ENCODE measurements at places on chromosomes 4 and X. TPM values are rescaled to one million over a fixed set of nuclear protein-coding genes. Genes with fewer than 3 reads are reported as not detected.

IL1RAPL1 gene
- total RNA-seq = not detected

TASL gene
- 2.3 TPM for total RNA-seq

UGT2B10 gene
- not detected for total RNA-seq

SAGE1 gene
- total RNA-seq = not detected

ALB gene
- not detected for total RNA-seq

GRCh38 chrX:123424546-123424945 is 240.5 kb downstream of the GRIA3 start:
- no peak for DNase-seq

GRCh38 chr4:20616848-20617247 is 83.4 kb upstream of the PACRGL start:
- no peak for DNase-seq

DNA sequence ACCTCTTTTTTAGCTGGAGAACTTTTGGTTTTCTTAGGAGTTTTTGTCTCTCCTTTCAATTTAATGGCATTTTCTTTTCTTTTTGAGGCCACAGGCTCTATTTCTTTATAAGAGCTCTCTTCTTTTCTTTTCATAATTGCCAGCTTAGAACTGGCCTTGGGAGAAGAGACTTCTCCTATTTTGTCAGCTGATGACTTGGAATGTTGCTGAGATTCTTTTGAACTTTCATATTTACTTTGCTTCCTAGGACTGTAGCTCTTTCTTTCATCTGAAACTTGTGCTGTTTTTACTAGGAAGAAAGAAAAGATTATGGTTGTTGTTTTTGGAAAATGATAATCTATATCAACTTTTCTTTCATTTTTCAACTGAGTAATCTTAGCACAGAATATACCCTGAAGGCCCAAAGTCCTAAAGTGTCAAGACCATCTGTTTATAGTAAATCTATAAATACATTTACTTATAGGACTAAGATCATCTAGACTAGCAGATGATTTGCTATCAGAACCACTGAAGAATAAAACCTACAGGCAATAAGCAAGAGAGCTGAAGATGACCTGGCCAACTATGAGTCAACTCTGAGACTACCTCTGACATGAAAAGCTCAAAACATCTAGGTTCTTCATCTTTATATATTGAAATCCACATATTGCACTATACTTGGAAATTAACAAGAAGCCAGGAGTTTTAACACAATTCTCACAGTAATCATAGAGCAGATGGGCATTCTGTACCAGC is 45.6 kb downstream of the RFC1 start:
- DNase-seq = no peak

DNA sequence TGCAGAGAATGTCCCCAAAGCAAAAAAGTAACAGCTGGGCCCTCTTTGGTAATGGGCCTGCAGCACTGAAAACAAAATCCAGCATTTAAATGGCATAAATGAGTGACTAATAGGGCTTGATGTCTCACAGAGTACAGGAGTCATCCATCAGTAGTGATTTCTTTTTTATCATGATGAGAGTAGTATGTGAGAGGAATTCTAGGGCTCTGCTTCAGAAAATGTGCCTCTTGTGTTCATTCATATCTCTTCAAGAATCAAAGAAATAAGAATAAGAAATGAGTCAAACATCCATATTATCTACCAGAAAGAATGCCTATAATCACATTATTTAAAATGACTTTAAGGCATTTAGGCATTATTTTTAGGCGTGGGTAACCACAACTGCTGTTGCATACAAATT is 792.9 kb upstream of the HTR2C start:
- DNase-seq = no peak

DNA sequence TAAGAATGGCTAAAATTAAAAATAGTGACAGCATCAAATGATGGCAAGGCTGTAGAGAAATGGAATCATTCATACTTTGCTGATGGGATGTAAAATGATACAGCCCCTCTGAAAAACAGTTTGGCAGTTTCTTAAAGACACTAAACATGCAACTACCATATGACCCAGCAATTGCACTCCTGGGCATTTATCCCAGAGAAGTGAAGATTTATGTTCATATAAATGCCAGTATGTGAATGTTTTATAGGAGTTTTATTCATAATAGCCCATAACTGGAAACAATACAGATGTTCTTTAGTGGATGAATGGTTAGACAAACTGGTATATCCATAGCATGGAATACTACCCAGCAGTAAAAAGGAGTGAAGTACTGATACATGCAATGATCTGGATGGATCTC is 43.3 kb downstream of the REPS2 start:
- no peak for DNase-seq

GRCh38 chr4:186984105-186984644 is 260.5 kb upstream of the FAT1 start:
- no peak for DNase-seq

DNA sequence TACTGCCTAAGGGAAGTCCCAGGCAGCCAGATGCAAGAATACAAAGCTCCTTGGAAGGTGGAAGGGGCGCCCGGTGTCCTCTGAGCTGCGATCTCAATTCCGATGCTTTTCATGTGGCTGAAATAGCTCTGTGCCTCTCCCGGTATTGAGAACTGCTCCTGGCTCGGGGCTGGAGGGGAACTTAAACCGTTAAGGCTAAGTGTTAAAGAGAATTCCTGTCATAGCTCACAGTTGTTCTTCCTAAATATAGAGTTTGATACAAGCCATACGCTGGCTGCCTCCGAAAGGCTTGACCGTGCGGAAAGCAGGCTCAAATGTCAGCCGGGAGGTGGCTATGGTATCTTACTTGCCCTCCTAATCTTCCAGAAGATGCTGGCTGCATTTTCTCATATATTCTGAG is at the start of gene SMPX:
SMPX (minus strand) TSS at position 157 of the 400 bp plus-strand sequence. CDS start 3,826 bp downstream, outside the sequence.
- DNase-seq = no peak

DNA sequence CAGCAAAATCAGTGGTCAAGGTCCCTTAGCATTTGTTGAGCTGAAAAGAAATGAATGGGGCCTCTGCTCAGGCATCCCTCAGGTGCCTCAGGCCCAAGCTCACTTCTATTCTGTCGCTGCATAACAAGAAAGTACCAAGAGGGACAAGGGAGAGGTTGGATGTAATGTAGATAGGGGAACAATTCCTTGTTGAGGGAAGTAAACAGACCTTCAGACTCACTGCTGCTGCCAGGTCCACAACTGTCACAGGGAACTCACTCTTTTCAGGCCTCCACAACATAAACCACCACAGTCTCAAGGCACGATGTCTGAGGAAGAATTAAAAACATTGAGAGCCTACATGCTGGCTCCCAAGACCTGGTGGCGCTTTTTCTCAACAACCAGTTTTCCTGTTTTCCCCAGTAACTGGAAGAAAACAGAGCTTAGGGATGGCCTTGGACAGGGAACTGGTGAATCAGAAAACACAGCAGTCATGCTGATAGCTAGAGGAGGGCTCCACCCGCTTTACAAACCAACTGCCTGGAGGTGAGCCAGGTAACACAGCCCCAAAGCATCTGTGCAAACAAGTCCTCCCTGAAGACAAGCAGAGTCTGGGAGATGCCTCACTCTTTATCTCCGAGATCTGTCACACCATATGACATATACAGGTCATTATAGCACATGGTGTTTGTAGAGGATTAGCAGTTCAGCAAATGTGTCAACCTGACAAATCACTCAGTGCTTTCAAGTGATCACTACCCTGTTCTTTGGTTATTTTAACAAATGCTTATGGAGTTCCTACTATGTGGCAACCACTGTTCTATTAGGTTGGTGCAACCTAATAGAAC is 14.3 kb upstream of the AWAT1 start:
- no peak for DNase-seq

DNA sequence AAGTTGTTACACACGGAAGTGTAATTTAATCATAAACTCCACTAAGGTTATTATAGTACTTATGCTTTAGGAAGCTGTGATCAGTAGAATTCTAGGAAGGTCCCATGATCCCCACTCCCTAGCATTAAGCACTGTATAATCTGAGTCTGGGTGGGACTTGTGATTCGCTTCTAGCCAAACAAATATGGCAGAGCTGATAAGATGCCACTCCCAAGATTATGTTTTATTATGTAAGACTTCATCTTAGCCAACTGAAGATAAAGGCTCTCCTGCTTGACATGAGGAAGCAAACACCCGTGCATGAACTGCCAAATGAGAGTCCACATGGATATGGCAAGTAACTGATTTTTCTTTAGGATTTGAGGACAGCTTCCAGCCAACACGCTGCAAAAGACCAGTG is 186.4 kb upstream of the NDST3 start:
- DNase-seq = no peak

GRCh38 chr4:56696056-56696455 is 15.0 kb upstream of the HOPX start:
- no peak for DNase-seq

Measured in T-helper 17 cell (primary cell).